AG09309 (cell line): ENCODE measurements at places on chromosomes 4 and X.

DNA sequence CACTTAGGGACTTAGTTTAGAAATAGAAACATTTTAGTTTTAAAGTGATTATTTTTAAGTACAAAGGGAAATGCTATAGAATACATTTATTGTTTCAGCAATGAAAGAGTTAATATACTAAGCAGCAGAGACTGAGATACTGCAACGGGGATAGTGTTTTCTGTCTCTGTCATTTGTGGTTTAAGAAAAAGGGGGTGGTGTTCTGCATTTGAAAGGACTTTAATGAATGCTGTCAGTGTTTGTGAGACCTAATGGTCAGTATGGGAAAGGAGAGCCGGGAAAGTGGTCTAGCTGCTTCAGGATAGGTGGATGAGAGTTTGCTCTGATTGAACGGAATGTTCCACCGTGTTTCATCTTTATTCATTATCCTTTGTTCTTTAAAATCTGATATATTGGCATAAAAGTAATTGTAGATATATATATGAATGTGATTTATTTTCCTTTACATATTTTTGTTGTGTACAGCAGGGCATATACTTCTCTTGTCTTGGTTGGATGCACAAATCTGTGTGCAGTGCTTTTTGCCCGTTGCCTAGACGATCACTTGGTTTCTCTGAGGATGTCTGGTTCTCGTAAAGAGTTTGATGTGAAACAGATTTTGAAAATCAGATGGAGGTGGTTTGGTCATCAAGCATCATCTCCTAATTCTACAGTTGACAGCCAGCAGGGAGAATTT is at the start of gene KLHL5:
Gene KLHL5 (plus strand): TSS at position 139 of the 676 bp plus-strand sequence. CDS start 421 bp downstream, at position 560.
- no peak for DNase-seq

DNA sequence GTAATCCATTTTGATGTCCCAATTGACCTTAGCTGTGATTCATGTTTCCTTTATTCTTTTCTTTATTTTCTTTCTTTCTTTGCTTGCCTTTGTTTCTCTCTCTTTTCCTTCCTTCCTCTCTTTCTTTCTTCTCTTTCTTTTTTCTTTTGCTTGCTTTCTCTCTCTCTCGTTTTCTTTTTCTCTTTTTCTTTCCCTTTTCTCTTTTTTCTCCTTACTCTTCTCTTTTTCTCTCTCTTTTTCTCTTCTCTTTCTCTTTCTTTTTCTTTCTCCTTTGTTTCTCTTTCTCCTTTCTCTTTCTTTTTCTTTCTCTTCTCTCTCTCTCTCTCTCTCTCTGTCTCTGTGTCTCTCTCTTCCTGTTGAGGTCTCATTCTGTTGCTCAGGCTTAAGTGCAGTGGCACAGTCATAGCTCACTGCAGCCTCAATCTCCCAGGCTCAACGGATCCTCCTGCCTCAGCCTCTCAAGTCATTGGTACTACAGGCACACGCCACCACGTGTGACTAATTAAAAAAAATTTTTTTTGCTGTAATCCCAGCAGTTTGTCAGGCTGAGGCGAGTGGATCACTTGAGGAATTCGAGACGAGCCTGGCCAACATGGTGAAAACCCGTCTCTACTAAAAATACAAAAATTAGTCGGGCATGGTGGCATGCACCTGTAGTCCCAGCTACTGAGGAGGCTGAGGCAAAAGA is 8.0 kb upstream of the DHRSX start:
- DNase-seq: no peak

DNA sequence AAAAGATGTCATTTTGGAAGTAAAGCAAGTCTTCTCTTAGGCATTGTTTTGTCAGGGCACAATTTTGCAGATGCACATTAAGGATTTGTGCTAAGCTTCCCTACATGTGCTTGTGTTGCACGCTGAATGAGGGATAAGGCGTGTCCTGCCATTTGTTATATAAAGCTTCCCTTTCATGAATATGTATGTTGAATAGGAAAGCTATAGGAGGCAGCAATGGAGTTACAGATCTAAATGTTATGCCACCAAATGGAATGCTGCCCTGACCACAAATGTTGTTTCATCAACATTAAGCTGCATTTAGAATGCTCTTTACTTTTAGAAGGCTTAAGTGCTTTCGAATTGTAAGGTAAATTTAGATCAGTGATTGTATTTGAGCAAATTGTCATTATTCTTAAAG is 20.9 kb downstream of the SGMS2 start:
- no peak for DNase-seq

- DNase-seq: peak; percentile 62
These were observed 2.1 kb downstream of the UCHL1 start for GRCh38 chr4:41258783-41259182.

GRCh38 chrX:41289095-41289494 is 44.9 kb upstream of the DDX3X start:
- no peak for DNase-seq

- no peak for DNase-seq
These were observed 187.7 kb downstream of the RAP1GDS1 start for GRCh38 chr4:98448908-98449307.

- DNase-seq: no peak
These were observed 62.0 kb downstream of the BCOR start for GRCh38 chrX:40035726-40036125.

- no peak for DNase-seq
These were observed 46.6 kb upstream of the PRRG1 start for GRCh38 chrX:37302569-37302968.

- DNase-seq: no peak
These were observed 51.8 kb downstream of the TMPRSS11E start for GRCh38 chr4:68499021-68499420.

- no peak for DNase-seq
These were observed 310.1 kb downstream of the RAB28 start for GRCh38 chr4:13174001-13174400.

DNA sequence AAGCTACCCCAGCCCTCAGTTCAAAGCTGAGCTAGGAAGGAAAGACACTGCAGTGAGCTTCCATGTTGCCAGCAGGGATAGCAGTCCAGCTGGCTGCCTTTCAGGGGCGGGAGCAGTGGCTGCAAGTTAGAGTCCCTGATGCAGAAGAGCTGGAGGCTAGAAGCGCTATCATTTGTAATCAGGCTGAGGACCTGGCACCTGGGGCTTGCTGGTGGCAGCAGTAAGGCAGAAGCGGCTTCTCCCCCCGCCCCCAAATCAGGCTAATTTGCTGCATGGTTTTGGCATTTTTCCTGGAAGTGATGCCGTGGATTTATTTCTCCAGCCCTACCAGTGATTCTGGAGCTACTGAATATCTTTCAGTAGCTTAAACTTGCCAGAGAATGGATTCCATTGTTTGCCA is 203.3 kb downstream of the CLCN4 start:
- DNase-seq: no peak

DNA sequence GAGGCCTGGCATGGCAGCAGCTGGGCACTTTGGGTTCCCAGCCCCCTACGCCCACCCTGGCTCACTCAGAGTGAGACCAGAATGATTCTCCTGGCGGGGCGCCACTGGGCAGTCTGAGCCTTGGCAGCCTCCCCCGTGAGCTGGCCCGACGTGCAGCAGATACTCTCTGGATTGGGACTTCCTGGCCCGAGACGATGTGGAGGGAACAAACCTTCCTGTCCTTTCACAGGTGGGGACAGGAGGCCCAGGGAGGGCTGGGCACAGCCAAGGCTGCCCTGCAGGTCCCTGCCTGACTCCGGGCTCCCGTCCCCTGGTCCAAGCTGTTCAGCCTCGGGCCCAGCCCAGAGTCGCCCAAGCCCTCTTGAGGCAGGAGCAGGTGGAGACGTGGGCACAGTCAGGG is 17.9 kb upstream of the ADD1 start:
- DNase-seq: no peak

DNA sequence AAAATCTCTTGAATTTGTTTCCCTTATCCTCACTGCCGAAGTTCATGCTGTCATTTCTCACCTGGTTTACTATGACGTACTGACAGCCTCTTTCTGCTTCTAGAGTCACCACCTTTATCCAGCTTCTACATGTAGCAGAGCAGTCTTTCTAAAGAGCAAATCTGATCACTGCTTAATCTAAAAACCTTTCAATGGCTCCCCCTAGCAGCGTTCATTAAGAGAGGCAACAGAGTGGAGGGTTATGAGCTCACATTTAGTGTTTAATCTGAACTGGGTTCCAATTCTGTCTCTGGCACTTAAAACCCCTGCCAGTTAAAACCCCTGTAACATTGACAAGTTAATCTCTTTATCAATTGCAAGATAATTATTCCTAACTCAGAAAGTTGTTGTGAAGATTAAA is 4.4 kb downstream of the RBPJ start:
- DNase-seq: no peak

GRCh38 chr4:112523008-112523721 is 7.2 kb upstream of the NEUROG2 start:
- no peak for DNase-seq

GRCh38 chrX:101617211-101618191 is at the start of gene ARMCX6:
Gene ARMCX6 (minus strand): TSS chrX:101618000. CDS start chrX:101616620, 1,380 bp downstream.
- peak; percentile 21 for DNase-seq

DNA sequence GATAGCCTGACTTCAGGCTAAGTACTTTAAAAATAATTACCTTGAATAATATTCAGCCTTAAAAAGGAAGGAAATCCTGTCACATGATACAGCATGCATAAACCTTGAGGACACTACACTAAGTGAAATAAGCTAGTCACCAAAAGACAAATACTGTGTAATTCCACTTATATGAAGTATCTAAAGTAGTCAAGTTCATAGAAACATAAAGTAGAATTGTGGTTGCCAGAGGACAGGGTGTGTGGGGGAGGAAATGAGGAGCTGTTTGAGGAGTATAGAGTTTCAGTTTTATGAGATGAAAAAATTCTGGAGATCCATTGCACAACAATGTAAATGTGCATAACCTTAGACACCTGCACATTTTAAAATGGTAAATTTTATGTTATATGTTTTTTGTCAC is 5.6 kb upstream of the STPG2 start:
- DNase-seq: no peak

- DNase-seq: no peak
These were observed 6.1 kb downstream of the NALF2 start for GRCh38 chrX:69510137-69510715.

GRCh38 chr4:147492761-147493160 is 11.9 kb downstream of the EDNRA start:
- peak; percentile 23 for DNase-seq

DNA sequence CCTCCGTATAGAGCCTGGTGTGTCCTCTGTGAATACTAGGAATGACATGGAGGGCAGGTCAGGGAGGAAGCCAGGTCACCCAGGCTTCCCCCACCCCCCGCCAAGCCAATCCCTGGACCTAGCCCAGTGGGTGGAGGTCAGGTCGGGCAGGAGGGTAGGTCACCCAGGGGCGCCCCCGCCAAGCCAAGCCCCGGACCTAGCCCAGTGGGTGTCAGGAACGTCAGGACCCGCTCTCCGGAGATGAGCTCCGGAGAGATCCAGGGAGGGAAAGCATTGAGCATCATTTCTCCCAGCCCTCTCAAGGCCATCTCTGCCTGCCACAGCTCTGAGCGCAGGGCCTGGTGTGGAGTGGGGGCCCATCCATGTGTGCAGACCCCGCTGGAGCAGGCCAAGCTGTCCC is 48.6 kb downstream of the WFS1 start:
- no peak for DNase-seq

DNA sequence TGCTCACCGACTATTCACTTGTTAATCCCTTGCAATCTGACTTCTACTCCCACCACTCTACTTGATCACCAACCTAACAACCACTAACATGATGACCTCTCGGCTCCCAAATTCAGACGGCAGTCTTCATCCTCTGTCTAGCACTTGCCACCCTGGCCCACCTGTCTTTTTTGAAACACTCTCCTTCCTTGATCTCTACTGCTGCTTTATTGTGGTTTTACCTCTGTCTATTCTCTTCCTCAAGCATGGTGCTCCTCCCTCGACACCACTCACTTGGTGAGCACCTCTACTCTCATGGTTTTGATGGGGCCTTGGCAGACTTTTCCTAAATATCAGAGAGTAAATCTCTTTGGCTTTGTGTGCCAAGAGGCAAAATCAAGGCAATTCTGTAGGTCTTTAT is 21.7 kb upstream of the CXCR3 start:
- DNase-seq: no peak

GRCh38 chr4:121594796-121595526 is 101.8 kb downstream of the ANXA5 start:
- peak; percentile 3 for DNase-seq

- DNase-seq: no peak
These were observed 1081.1 kb upstream of the PABPC4L start for GRCh38 chr4:135282676-135283075.

DNA sequence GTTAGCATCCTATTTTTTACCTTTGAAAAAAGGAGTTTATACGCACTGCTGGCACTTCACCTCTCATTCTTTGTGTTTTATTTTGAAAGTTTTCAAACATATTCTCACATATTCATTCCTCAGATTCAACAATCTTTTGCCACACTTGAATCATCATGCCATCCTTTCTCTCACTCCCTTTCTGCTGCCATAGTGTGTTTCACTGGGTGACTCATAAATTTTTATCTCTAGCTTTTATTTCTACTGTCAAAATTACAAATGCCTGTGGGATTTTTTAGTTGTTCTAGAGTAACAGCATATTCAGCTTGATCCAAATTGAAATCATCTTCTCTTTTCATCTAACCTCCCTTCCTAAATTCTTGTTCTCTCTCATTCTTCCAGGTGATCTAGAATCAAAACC is 28.0 kb downstream of the MFSD8 start:
- peak; percentile 14 for DNase-seq

DNA sequence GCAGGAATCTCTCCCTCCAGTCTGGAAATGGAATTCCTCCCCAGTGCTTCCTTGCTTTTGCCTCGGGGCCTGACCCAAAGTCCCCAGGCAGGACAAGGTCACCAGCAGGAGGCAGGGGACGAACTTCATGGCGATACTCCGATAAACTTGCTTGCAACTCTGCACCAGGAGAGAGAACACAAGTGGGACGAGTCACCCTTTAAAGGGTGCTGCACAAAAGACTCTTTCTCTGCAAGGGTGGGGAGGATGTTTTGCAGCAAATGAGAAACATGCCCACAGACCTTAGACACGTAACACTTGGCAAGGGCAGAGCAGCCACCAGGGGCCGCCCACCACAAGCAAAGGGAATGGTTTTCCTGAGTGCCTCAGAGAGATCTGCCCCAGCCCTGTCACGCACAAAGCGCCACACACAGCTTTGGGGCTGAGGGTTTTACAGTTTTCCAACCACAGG is at the start of gene FGFBP2:
Gene FGFBP2 (minus strand): TSS at position 175 of the 451 bp plus-strand sequence. CDS start 46 bp downstream, at position 129.
- DNase-seq: peak; percentile 4

DNA sequence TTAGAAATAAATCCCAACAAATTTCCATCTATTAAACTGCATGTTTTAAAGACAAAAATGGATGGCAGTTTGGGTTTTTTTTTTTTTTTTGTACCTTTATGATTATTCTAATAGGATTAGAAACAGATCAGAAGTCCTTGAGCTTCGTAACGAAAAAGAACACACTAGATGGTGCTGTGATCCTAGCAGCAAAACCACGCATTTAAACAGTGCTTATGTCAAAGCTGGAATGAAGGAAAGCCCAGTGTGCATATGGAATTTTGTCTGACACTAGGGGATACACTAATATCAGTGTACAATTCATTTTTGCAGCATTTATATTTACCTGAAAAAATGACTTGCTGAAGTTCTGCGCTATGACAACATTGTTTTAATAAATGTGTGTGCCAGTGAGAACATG is 229.1 kb downstream of the VEGFC start:
- no peak for DNase-seq

- DNase-seq: no peak
These were observed 17.4 kb downstream of the ADAM29 start for GRCh38 chr4:174935607-174936006.

- DNase-seq: no peak
These were observed 19.0 kb downstream of the TMEM47 start for GRCh38 chrX:34638116-34638515.

GRCh38 chr4:158428242-158428641 is 93.4 kb upstream of the RXFP1 start:
- DNase-seq: no peak
